Osteocyte (in vitro differentiated cells): ENCODE measurements at places on chromosomes 5 and 9. TPM values are rescaled to one million over a fixed set of nuclear protein-coding genes. Genes with fewer than 3 reads are reported as not detected.

Gene LRRC26
- not detected in 2 replicates for total RNA-seq

Gene MGAT1
- total RNA-seq: 137 and 140 TPM in 2 replicates

Gene ADGRV1
- total RNA-seq: 0.89 and 0.99 TPM in 2 replicates

Gene CD180
- total RNA-seq: not detected in 2 replicates

Gene FSTL4
- not detected in 2 replicates for total RNA-seq

Gene HSD17B3
- not detected in 2 replicates for total RNA-seq

Gene PCDHGC5
- total RNA-seq: 1.4 and 1.9 TPM in 2 replicates

Gene SLC45A2
- not detected in 2 replicates for total RNA-seq

GRCh38 chr9:89929673-89930480, 325.1 kb downstream of the GADD45G start:
- peaks cover 23% of the 10 kb centered on the region for H3K4me1 ChIP-seq
- DNase-seq: no peak
- H3K4me3 ChIP-seq: no peak overlapping the region
- no peaks in the 10 kb centered on the region for H3K36me3 ChIP-seq

GRCh38 chr9:113621309-113621791, 157.8 kb downstream of the RGS3 start:
- peak overlapping the region; percentile 42 for H3K4me3 ChIP-seq
- peak; percentile 89 for DNase-seq
- no peaks in the 10 kb centered on the region for H3K27me3 ChIP-seq
- peak overlapping the region; percentile 98 for H3K27ac ChIP-seq
- no peaks in the 10 kb centered on the region for H3K36me3 ChIP-seq
- peaks cover 79% of the 10 kb centered on the region for H3K4me1 ChIP-seq

DNA sequence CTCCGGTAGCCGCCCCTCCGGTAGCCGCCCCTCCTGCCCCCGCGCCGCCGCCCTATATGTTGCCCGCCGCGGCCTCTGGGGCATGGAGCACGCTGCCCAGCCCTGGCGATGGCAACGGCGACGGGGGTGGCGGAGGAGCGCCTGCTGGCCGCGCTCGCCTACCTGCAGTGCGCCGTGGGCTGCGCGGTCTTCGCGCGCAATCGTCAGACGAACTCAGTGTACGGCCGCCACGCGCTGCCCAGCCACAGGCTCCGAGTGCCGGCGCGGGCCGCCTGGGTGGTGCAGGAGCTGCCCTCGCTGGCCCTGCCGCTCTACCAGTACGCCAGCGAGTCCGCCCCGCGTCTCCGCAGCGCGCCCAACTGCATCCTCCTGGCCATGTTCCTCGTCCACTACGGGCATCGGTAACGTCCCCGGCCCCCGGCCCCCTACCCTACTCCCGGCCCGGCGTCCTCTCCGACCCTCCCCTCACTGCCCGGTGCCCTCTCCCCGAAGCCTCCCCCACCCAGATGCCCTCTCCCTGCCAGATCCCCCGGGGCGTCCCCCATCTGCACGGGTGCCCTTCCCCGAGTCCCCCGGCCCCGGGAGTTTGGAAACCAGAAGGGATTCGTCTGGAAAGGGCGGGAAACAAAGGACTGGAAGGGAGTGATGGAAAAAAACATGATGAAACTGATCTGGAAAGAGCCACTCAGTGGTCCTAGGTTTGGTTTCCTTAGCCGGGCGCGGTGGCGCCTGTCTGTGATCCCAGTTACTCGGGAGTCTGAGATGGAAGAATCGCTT, 417 bp downstream of the SRD5A1 start:
- H3K4me1 ChIP-seq: peaks cover 25% of the 10 kb centered on the region
- H3K4me3 ChIP-seq: peak overlapping the region; percentile 96
- no peaks in the 10 kb centered on the region for H3K27me3 ChIP-seq
- H3K27ac ChIP-seq: peak overlapping the region; percentile 72
- peak; percentile 88 for DNase-seq
- H3K36me3 ChIP-seq: peaks cover 9% of the 10 kb centered on the region

DNA sequence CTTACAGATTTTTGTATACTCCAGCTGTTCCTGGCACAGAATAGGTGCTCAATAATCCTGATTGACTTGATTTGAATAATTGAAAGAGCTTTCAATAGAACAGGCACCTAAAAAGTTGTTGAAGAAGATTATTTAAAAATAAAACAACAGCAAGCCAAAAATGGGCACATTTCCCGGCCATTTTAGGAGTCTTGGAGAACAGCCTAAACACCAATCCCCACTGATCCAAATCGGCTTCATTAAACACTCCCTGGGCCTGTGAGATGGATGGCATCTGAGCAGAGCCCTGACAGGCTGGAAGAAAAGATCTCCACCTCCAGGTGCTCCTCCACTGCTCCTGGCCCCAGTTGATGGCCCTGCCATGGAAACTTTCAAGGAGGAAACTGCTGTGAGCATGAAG, 213.3 kb downstream of the MAN2A1 start:
- H3K36me3 ChIP-seq: no peaks in the 10 kb centered on the region
- no peak overlapping the region for H3K27ac ChIP-seq
- peaks cover 16% of the 10 kb centered on the region for H3K4me1 ChIP-seq
- no peaks in the 10 kb centered on the region for H3K27me3 ChIP-seq
- DNase-seq: no peak
- H3K4me3 ChIP-seq: no peak overlapping the region

DNA sequence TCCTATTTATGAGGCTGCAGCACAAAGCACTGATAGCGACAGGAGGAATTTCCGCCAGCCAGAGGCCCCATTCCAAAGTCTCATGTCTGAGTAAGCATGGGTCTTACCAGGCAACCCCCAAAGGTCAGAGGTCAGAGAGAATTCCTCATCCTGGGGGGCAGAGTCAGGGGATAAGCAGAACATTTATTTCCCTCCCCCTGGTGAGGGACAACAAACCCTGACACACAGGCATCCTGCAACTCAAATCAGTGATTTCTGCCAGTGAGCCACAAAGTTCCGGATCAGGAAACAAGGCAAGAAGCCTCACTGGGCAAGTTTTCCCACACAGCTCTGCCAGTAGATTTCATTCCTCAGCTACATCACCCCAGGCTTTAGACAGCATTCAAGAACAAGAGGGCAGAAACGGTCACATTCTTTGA, 37.0 kb downstream of the ADAMTS12 start:
- H3K27me3 ChIP-seq: no peaks in the 10 kb centered on the region
- peak overlapping the region; percentile 7 for H3K4me3 ChIP-seq
- no peaks in the 10 kb centered on the region for H3K36me3 ChIP-seq
- peak overlapping the region; percentile 85 for H3K27ac ChIP-seq

DNA sequence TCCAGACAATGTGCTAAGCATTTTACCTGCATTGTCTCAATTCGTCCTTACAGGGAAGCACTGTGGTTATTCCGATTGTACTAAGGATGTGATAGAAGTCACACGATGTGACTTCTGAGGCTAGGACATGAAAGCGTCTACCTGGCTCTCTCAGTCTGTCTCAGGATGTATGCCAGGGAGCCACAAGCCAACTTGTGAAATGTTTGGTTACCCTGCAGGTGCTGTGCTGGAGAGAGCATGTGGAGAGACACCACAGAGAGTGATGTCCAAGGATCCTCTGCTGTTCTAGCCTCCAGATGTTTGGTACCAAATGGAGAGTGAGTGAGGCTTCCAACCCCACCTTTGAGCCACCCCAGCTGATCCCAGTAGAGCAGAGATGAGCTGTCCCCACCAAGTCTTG, 120.1 kb upstream of the IL12B start:
- no peak overlapping the region for H3K27ac ChIP-seq
- H3K4me3 ChIP-seq: no peak overlapping the region
- H3K27me3 ChIP-seq: peaks cover 18% of the 10 kb centered on the region
- DNase-seq: no peak
- H3K4me1 ChIP-seq: peaks cover 8% of the 10 kb centered on the region
- no peaks in the 10 kb centered on the region for H3K36me3 ChIP-seq

GRCh38 chr5:5456858-5457257, 34.4 kb downstream of the ICE1 start:
- H3K36me3 ChIP-seq: peaks cover 69% of the 10 kb centered on the region
- H3K27ac ChIP-seq: no peak overlapping the region
- no peak overlapping the region for H3K4me3 ChIP-seq
- H3K27me3 ChIP-seq: no peaks in the 10 kb centered on the region
- no peak for DNase-seq
- H3K4me1 ChIP-seq: no peaks in the 10 kb centered on the region

DNA sequence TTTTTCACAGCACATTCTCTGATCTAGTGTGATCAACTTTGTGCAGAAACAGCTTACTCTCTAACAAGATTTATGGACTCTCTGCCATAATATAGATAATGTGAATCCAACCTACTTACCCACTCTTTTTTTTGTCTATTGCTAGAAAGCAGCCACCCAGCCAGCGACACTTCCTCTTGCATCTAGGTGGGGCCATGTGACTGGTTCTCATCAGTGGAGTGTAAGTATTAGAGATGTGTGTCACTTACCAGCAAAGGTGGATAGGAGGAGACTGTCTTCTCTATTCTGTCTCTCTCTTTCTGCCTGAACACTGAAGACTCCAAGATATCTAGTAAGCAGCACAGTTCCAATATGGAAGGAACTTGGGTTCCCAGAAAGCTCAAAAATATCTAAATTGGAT, 174.8 kb downstream of the MCTP1 start:
- no peaks in the 10 kb centered on the region for H3K36me3 ChIP-seq
- H3K4me1 ChIP-seq: no peaks in the 10 kb centered on the region
- DNase-seq: no peak
- peaks cover 33% of the 10 kb centered on the region for H3K27me3 ChIP-seq
- no peak overlapping the region for H3K27ac ChIP-seq

- DNase-seq: no peak
- H3K36me3 ChIP-seq: no peaks in the 10 kb centered on the region
- H3K27me3 ChIP-seq: peaks cover 68% of the 10 kb centered on the region
- H3K4me3 ChIP-seq: peak within 1 kb of the TSS; percentile 86
Measured at GRCh38 chr9:74496819-74497747, at the start of gene RORB. Gene RORB, plus strand, starts transcription at chr9:74497335. Its CDS starts 642 bp downstream, at chr9:74497977.

DNA sequence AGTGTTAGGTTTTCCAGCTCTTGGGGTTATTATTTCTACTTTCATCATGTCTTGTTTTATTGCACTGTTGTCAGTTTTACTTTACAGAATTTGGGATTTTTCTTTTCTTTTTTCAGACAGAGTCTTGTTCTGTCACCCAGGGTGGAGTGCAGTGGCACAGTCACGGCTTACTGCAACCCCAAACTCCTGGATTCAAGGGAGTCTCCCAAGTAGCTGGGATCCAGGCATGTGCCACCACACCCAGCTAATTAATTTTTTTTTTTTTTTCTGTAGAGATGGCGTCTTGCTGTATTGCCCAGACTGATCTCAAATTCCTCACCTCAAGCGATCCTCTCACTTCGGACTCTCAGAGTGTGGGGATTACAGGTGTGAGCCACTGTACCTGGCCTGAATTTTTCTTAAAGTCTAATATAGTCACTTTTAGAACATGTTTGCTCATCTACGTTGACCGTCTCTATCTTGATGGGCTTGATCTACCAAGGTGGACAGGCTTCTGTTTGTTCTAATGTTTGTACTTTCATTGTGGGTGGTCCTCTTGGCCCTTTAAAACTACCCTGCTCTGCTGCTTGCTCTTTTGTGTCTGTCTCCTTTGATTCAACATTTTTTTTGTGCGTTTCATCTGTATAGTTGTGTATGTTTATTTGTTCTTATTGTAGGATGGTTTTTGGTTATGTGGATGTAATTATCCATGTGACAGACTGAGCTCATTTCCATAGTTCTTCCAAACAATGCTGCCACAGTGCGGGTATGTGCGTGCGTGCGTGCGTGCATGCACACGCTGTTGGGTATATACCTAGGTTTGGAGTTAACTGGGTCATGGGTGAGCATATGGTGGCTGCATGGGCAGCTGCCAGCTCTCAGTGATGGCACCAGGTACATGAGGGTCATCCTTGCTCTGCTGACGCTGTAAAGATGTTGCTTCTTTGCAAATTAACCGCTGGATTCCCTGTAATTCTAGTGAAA, 18.1 kb downstream of the PRRC2B start:
- no peak overlapping the region for H3K4me3 ChIP-seq
- no peaks in the 10 kb centered on the region for H3K36me3 ChIP-seq
- peaks cover 60% of the 10 kb centered on the region for H3K4me1 ChIP-seq
- no peak for DNase-seq
- H3K27ac ChIP-seq: no peak overlapping the region
- H3K27me3 ChIP-seq: no peaks in the 10 kb centered on the region

DNA sequence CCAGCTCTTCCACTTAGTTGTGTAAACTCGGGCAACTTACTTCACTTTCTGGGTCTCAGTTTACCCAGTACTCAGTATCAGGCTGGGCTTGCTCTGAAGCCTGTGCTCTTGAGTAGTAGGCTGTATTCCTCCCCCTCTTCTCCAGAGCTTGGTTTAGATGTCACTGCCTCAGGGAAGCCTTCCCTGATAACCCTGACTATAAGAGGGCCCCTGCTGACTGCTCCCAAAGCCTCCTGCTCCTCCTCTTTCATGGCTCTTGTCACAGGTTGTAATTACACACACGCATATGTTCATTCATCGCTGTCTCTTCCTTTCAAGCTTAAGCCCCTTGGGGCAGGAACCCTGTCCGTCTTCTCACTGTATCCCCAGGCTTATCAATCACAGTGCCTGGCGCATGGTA, 140.2 kb downstream of the RGS3 start:
- no peak overlapping the region for H3K4me3 ChIP-seq
- peaks cover 45% of the 10 kb centered on the region for H3K4me1 ChIP-seq
- H3K27ac ChIP-seq: no peak overlapping the region
- H3K27me3 ChIP-seq: no peaks in the 10 kb centered on the region
- no peak for DNase-seq

- H3K4me3 ChIP-seq: no peak overlapping the region
- no peaks in the 10 kb centered on the region for H3K36me3 ChIP-seq
- no peak overlapping the region for H3K27ac ChIP-seq
- peaks cover 12% of the 10 kb centered on the region for H3K27me3 ChIP-seq
- H3K4me1 ChIP-seq: no peaks in the 10 kb centered on the region
Measured at GRCh38 chr5:95102080-95102479, 182.8 kb downstream of the MCTP1 start.

DNA sequence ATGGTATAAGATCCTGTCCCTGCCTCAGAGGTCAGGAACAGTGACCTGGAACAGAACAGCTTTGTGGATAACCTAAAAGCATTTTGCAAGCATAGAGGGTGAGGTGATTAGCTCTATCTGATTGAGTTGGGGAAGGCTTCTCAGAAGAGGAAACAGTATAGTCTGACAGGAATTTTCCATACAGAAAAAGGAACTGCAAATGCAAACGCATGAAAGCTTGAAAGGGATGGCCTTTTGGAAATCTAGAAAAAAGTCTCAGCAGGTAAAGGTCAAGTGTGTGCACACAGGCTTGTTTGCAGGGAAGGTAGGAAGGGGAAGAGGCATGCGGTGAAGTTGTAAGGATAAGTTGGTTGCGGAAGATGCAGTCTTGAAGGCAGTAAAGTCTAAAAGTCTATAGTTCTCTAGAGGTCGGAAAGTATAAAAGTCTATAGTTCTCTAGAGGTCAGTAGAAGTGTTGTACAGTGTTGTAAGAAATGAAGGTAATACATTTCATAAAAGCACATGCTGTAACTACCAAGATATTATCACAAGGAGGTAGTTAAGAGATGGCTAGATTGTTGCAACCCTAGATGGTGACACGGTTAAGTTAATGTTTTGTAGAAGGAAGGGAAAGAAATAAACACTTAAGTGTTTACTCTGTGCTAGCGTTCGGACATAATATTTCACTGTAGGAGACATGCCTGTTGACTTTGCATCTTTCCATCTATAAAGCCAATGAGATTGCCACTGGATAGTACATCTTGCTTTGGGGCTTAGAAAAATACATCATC, 16.7 kb upstream of the HSPB3 start:
- H3K4me1 ChIP-seq: no peaks in the 10 kb centered on the region
- no peak for DNase-seq
- H3K36me3 ChIP-seq: no peaks in the 10 kb centered on the region
- no peak overlapping the region for H3K27ac ChIP-seq
- peaks cover 23% of the 10 kb centered on the region for H3K27me3 ChIP-seq

GRCh38 chr5:124463851-124464250, 282.6 kb downstream of the ZNF608 start:
- no peaks in the 10 kb centered on the region for H3K4me1 ChIP-seq
- no peak for DNase-seq
- peaks cover 2% of the 10 kb centered on the region for H3K36me3 ChIP-seq
- no peak overlapping the region for H3K4me3 ChIP-seq
- H3K27me3 ChIP-seq: no peaks in the 10 kb centered on the region
